Prostate gland (tissue), 2 donors: ENCODE measurements at places on chromosomes 3 and 15.

DNA sequence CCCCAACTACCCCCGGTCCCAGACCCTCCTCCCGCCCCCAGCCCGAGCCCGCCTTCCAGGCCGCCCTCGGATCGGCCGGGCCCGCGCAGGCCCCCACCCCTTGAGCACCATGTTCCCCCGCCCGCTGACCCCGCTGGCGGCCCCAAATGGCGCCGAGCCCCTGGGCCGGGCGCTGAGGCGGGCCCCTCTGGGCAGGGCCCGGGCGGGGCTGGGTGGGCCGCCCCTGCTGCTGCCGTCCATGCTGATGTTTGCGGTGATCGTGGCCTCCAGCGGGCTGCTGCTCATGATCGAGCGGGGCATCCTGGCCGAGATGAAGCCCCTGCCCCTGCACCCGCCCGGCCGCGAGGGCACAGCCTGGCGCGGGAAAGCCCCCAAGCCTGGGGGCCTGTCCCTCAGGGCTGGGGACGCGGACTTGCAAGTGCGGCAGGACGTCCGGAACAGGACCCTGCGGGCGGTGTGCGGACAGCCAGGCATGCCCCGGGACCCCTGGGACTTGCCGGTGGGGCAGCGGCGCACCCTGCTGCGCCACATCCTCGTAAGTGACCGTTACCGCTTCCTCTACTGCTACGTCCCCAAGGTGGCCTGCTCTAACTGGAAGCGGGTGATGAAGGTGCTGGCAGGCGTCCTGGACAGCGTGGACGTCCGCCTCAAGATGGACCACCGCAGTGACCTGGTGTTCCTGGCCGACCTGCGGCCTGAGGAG is 472 bp downstream of the CHST14 start:
- H3K4me3 ChIP-seq, result peak overlapping the region; percentile 92
- H3K27me3 ChIP-seq, result no peaks in the 10 kb centered on the region
- no peaks in the 10 kb centered on the region for H3K36me3 ChIP-seq
- H3K4me1 ChIP-seq, result peaks cover 4% of the 10 kb centered on the region

GRCh38 chr15:97728791-97729190 is 231.7 kb upstream of the ARRDC4 start:
- no peaks in the 10 kb centered on the region for H3K4me1 ChIP-seq
- DNase-seq, result no peak
- H3K27ac ChIP-seq, result no peak overlapping the region
- no peak overlapping the region for H3K4me3 ChIP-seq
- H3K27me3 ChIP-seq, result no peaks in the 10 kb centered on the region

- no peak for DNase-seq
- H3K4me1 ChIP-seq, result no peaks in the 10 kb centered on the region
- H3K27ac ChIP-seq, result no peak overlapping the region
- H3K4me3 ChIP-seq, result no peak overlapping the region
- H3K36me3 ChIP-seq, result no peaks in the 10 kb centered on the region
These were observed 852.0 kb downstream of the FHIT start for GRCh38 chr3:60399292-60399691.

DNA sequence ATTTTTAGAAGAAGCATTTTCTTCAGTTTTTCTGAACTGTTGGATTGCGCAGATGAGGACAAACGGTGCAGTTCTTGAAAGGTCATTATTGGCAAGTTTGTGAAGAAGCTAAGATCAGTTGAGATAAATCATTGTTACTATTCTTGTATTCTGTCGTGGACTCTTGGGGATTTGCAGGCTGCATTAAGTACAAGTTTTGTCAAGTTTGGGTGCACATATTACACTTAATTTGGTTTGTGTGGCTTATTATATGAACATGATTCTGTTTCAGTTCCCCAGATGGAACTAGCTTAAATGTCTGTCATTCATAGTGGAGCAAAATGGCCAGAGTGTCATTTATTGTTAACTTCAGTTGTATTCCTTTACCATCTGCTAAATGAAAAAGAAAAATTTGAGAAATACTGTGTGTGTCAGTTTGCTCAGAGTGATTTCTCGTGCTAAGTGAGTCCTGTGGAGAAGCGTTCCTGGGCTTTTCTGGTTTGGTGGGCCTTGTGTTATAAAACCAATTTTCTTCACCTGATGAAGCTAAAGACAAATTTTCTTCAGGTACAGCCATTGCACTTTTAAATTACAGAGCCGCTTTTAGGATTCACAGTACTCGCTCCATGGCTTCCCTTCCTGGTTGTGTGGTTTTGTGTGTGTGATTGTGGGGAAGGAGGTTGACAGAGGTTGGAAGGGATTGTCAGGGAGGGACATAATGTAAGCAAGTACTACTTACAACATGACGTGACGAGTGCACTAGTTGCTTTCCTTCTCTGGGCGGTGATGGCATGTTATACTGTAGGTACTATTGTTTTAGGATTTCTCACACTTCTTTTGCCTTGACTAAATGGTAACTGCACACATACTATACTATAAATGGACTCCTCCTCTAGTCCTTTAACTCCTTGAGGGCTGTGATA is 1.7 kb downstream of the AKAP13 start:
- DNase-seq, result no peak
- no peaks in the 10 kb centered on the region for H3K4me1 ChIP-seq
- no peaks in the 10 kb centered on the region for H3K27me3 ChIP-seq
- H3K4me3 ChIP-seq, result peak overlapping the region; percentile 97
- H3K27ac ChIP-seq, result no peak overlapping the region
- H3K36me3 ChIP-seq, result no peaks in the 10 kb centered on the region

GRCh38 chr15:56718560-56718959 is 14.7 kb downstream of the ZNF280D start:
- H3K4me3 ChIP-seq, result no peak overlapping the region
- H3K27ac ChIP-seq, result no peak overlapping the region
- DNase-seq, result no peak
- H3K4me1 ChIP-seq, result no peaks in the 10 kb centered on the region
- no peaks in the 10 kb centered on the region for H3K36me3 ChIP-seq

- H3K36me3 ChIP-seq, result no peaks in the 10 kb centered on the region
- H3K27me3 ChIP-seq, result no peaks in the 10 kb centered on the region
- no peak overlapping the region for H3K4me3 ChIP-seq
- H3K4me1 ChIP-seq, result no peaks in the 10 kb centered on the region
- no peak overlapping the region for H3K27ac ChIP-seq
These were observed 94.0 kb upstream of the MEX3B start for GRCh38 chr15:82139823-82140268.

- no peaks in the 10 kb centered on the region for H3K36me3 ChIP-seq
- no peak for DNase-seq
- H3K27me3 ChIP-seq, result no peaks in the 10 kb centered on the region
- no peak overlapping the region for H3K27ac ChIP-seq
- no peaks in the 10 kb centered on the region for H3K4me1 ChIP-seq
These were observed 30.9 kb downstream of the CDC25A start for GRCh38 chr3:48157202-48157840.

- no peak overlapping the region for H3K4me3 ChIP-seq
- no peaks in the 10 kb centered on the region for H3K27me3 ChIP-seq
- DNase-seq, result no peak
- no peaks in the 10 kb centered on the region for H3K36me3 ChIP-seq
- H3K27ac ChIP-seq, result no peak overlapping the region
These were observed 267.1 kb downstream of the RPLP1 start for GRCh38 chr15:69719527-69720240.

DNA sequence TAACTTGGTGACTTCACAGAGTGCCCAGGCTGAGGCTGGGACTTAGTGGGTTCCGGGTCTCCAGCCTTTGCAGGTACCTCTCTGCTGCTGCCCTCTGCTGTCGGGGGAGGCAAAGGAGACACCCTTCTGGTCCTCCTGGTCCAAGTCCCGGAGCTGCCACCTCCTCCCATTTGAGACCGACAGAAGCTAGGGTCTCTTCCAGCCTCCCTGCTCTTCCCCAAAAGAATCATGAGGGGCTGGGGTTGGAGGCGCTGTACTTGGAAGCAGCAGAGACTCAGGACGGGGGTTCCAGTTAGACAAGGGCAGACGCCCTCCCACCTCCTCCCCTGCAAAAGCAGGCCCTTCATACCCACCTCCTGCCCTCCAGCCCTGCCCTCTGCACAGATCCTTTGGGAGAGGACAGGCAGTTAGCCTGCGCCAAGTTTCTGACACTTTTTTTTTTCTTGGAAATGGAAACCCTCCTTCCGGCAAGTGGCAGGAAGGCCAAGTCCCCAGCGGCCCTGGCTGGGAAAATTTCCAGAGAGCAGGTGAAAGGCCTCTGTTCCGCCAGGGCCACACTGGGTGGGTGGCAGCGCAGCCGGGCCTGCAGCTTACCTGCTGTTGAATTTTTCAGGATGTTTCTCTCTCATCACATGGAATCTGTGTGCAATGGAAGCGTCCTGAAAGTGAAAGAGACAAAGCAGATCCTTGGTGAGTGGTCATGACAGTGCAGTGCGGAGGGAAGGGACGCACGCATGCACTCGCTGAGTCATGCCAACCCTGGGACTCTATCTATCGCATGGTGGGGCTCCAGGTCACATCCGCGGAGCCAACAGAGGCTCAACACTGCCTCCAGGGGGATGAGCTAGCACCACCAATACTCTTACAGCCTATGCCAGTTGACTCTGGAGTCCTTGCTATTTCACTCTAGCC is 119.9 kb downstream of the DGKG start:
- H3K36me3 ChIP-seq, result no peaks in the 10 kb centered on the region
- no peaks in the 10 kb centered on the region for H3K4me1 ChIP-seq
- DNase-seq, result peak; percentile 54
- H3K27me3 ChIP-seq, result no peaks in the 10 kb centered on the region
- H3K27ac ChIP-seq, result no peak overlapping the region
- H3K4me3 ChIP-seq, result no peak overlapping the region

- DNase-seq, result no peak
- H3K4me1 ChIP-seq, result no peaks in the 10 kb centered on the region
- H3K4me3 ChIP-seq, result no peak overlapping the region
- H3K27me3 ChIP-seq, result no peaks in the 10 kb centered on the region
These were observed 99.8 kb upstream of the STRIT1 start for GRCh38 chr3:155393316-155393715.

DNA sequence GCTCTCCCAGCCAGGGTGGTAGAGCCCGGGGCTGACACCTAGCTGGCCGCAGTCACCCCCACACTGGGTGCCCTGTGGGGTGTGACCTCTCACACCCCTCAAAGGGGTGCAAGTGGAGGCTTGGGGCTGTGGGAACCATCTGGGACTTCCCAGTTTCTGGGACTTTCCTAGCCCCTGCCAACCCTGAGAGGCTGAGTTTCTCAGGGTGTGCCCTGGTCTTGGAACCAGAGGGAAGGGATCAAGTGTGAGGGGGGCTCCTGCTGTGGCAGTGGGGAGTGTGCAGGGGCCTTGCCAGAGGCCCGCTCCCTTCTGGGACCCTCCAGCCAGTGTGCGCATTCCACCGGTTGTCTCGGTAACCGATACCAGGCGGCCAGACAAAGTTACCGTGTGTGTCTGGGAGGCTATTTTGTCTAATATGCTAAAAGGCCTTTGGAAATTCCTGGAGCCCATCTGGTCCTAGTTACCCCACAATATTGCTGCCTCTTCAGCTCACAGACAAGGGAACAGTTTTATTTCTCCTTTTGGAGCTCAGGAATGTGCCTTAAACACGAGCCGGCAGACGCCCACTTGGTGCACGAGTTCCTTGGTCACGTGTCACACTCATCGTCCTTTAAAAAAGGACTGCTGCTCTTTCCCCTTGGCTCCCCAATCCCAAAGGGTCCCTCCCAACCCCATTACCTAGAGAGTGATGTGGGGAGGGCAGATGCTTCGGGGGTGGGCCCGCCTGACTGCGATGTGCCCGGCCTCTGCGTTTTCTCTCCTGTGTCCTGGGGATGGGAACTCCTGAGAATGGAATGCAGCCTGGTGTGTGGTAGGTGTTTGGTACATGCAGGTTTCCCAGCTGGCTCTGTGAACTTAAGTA is 33.2 kb downstream of the HDAC11 start:
- H3K27ac ChIP-seq, result no peak overlapping the region
- H3K27me3 ChIP-seq, result no peaks in the 10 kb centered on the region
- DNase-seq, result no peak
- no peaks in the 10 kb centered on the region for H3K36me3 ChIP-seq
- H3K4me1 ChIP-seq, result no peaks in the 10 kb centered on the region

GRCh38 chr3:171829841-171830517 is 13.2 kb upstream of the TMEM212 start:
- H3K36me3 ChIP-seq, result no peaks in the 10 kb centered on the region
- no peak overlapping the region for H3K4me3 ChIP-seq
- no peak overlapping the region for H3K27ac ChIP-seq
- no peaks in the 10 kb centered on the region for H3K4me1 ChIP-seq
- peak; percentile 38 for DNase-seq
- H3K27me3 ChIP-seq, result no peaks in the 10 kb centered on the region

- H3K4me1 ChIP-seq, result no peaks in the 10 kb centered on the region
- no peak overlapping the region for H3K27ac ChIP-seq
- DNase-seq, result peak; percentile 10
- no peaks in the 10 kb centered on the region for H3K36me3 ChIP-seq
- no peak overlapping the region for H3K4me3 ChIP-seq
- H3K27me3 ChIP-seq, result no peaks in the 10 kb centered on the region
These were observed 203.8 kb downstream of the UACA start for GRCh38 chr15:70559265-70560239.

DNA sequence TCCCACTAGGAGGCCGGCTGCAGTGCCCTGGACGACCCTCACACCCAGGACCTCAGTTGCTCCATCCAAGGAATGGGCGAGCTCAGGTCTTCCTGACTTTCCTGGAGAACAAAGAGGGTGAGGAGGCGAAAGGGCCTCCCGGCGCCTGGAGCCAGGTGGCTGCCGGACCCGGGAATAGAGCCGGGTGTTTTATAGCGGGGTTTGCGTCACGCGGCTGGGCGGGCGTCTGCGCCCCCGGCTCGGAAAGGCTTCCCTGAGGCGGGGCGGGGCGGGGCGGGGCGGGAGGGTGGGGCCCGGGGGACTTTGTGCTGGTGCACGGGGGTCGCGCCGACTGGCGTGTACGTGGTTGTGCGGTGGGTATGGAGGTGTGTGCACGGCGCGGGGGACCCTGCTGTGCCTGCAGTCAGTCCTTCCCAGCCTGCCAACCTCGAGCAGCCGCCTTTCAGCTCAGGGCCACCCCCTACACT is 4.6 kb upstream of the PRKCD start:
- peak overlapping the region; percentile 74 for H3K27ac ChIP-seq
- no peak for DNase-seq
- no peaks in the 10 kb centered on the region for H3K36me3 ChIP-seq
- peaks cover 38% of the 10 kb centered on the region for H3K4me1 ChIP-seq
- no peaks in the 10 kb centered on the region for H3K27me3 ChIP-seq
